ENCODE measurements at places on chromosomes 11 and 22. TPM values are rescaled to one million over a fixed set of nuclear protein-coding genes. Genes with fewer than 3 reads are reported as not detected.

Gene CCDC15
- total RNA-seq: 0.54 TPM

Gene CNIH2
- total RNA-seq: 1.1 TPM

Gene SLC35F2
- total RNA-seq: 49.3 TPM

Gene MLC1
- total RNA-seq: not detected

Gene OR6A2
- total RNA-seq: not detected

Gene BDNF
- 9.3 TPM for total RNA-seq

Gene ACTN3
- total RNA-seq: not detected

Gene ARHGAP20
- total RNA-seq: not detected

Gene HBE1
- total RNA-seq: not detected

Gene HOATZ
- not detected for total RNA-seq

Gene NOX4
- total RNA-seq: not detected

Gene DUSP8
- total RNA-seq: 1.9 TPM

Gene FOLR3
- not detected for total RNA-seq

Gene EXPH5
- total RNA-seq: 0.07 TPM

Gene POU2AF2
- total RNA-seq: not detected

Gene DBX1
- total RNA-seq: not detected

Gene RHOD
- total RNA-seq: 42.8 TPM

Gene MRTFA
- total RNA-seq: 41.6 TPM

Gene TFIP11
- 24.7 TPM for total RNA-seq

Gene DCHS1
- 0.14 TPM for total RNA-seq

Gene SLC1A2
- total RNA-seq: 0.02 TPM

Gene OR51E2
- total RNA-seq: not detected

Gene RHOG
- 108 TPM for total RNA-seq

Gene UEVLD
- total RNA-seq: 25.6 TPM

Gene MS4A7
- not detected for total RNA-seq

Gene SH3BP1
- total RNA-seq: 2.7 TPM

Gene MSANTD2
- 4.5 TPM for total RNA-seq

Gene GAL
- total RNA-seq: 17.5 TPM

Gene TMEM132A
- 168 TPM for total RNA-seq

Gene SHANK3
- total RNA-seq: 5.4 TPM

Gene APOA4
- not detected for total RNA-seq

Gene LRRC56
- total RNA-seq: 0.40 TPM

Gene HPS5
- 14.6 TPM for total RNA-seq

Gene FIBIN
- total RNA-seq: not detected

Gene CHEK1
- 34.4 TPM for total RNA-seq

Gene RTN4R
- 9.3 TPM for total RNA-seq

Gene OR5D14
- not detected for total RNA-seq

Gene TMEM191B
- total RNA-seq: 1.1 TPM

Gene APOBEC3H
- not detected for total RNA-seq

Gene OR8I2
- total RNA-seq: not detected

Gene SESN3
- total RNA-seq: 0.11 TPM

Gene MAPK1
- 70.0 TPM for total RNA-seq

Gene MN1
- 3.0 TPM for total RNA-seq

Gene MAPK8IP2
- total RNA-seq: 4.3 TPM
